ENCODE measurements at places on chromosomes 12 and 14.

DNA sequence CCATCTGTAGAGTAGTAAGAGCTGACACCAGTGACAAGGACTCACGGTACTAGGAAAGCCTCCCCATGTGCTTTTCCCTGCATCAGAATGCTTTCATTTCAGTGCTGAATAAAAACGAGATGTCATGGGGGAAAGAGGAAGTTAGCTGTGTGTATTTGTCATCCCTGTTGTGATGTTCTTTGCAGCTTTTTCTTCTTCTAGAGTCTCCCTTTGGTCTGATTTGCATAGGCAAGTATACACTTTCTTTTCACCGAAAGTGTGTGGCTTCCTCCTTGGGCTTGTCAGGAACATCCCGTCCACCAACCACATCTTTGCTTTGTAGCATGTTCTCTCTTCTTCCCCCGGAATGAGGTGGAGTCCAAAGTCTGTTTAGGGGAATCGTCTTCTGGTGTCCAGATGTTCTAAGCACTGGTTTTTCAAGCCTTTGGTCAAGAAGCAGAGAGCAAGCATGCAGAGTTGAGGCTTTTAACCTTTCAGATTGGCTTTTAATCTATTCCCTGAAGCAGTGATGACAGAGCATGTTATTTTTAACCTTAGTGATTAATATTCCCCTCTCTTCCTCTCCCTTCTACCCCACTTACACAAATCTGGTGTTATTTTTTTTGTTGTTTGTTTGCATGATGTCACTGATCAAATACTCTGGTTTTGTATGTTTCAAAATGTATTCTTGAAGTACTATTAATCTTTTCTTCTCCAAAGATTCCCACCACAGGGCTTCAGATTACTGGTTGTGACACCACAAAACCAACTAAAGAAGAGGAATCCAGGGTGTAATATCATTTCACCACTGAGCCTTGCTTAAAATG, 163.4 kb downstream of the SAMD4A start:
- DNase-seq: peak; percentile 14

DNA sequence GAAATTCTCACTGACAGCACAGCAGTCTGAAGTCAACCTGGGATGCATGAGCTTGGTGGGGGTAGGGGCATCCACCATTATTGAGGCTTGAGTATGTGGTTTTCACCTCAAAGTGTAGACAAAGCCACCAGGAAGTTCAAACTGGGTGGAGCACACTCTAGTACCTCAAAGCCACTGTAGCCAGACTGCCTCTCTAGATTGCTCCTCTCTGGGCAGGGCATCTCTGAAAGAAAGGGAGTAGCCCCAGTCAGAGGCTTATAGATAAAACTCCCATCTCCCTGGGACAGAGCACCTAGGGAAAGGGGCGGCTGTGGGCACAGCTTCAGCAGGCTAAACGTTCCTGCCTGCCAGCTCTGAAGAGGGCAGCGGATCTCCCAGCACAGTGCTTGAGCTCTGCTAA, 143.0 kb downstream of the KITLG start:
- no peak for DNase-seq

- DNase-seq: no peak
Measured at GRCh38 chr12:87198181-87198580, 831.0 kb downstream of the C12orf50 start.

GRCh38 chr12:91854725-91855124, 290.9 kb downstream of the BTG1 start:
- DNase-seq: no peak

DNA sequence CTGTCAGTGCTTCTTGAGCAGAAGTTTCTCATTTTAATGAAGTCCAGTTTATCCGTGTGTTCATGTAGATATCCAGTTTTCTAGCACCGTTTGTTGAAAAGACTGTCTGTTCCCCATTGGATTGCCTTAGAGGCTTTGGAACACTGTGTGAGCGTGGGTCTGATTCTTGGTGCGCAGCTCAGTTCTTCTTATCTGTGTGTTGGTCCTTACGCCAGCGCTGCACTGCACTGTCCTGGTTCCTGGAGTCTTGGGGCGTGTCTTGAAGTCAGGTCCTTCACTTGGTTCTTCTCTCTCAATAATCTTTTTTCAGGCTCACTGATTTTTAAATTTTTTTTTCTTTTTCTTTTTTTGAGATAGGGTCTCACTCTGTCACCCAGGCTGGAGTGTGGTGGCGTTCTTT, 25.5 kb downstream of the EP400 start:
- DNase-seq: no peak

- DNase-seq: no peak
Measured at GRCh38 chr12:103820881-103821489, 20.0 kb downstream of the NT5DC3 start.

GRCh38 chr14:76311079-76311758, 64.7 kb upstream of the ESRRB start:
- DNase-seq: no peak
